ENCODE measurements at places on chromosomes 16 and 17. TPM values are rescaled to one million over a fixed set of nuclear protein-coding genes. Genes with fewer than 3 reads are reported as not detected.

- peaks cover 4% of the 10 kb centered on the region for H3K27me3 ChIP-seq
- DNase-seq: no peak
- no peaks in the 10 kb centered on the region for H3K36me3 ChIP-seq
- H3K4me3 ChIP-seq: no peak overlapping the region
Observed at GRCh38 chr16:2286550-2286949, 18.6 kb upstream of the RNPS1 start.

DNA sequence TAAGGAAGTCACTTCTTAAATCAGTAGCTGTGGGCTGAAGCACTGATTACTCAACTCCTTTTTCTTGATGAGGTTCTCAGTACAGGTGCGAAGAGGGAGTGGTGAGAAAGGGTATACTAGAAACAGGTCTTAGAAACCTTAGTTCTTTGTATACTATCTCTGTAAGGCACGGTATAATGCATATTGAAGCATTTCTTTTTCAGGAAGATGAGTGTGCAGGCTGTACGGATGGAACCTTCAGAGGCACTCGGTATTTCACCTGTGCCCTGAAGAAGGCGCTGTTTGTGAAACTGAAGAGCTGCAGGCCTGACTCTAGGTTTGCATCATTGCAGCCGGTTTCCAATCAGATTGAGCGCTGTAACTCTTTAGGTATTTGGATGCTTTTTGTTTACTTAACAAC is 39.2 kb downstream of the CYLD start:
- H3K4me3 ChIP-seq: no peak overlapping the region
- H3K4me1 ChIP-seq: no peaks in the 10 kb centered on the region
- DNase-seq: no peak
- peaks cover 48% of the 10 kb centered on the region for H3K36me3 ChIP-seq
- H3K27me3 ChIP-seq: no peaks in the 10 kb centered on the region

DNA sequence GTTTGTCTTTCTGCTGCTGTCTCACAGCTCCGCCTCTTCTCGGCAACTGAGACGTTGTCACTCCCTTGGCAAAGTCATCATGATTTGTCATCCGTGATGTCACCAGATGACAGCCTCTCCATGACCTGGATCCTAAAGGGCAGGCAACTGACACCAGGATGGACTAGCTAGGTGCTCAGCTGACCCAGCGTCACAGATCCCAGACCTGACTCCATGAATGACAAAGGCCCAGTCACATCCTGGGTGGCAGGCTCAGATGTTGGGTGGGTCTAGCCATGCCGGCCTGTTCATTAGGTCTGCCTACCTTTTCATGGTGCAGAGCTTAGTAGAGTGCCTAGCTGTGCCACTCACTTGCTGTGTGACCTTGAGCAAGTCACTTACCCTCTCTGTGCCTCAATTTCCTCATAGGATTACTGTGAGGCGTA is 3.8 kb upstream of the TMEM238L start:
- DNase-seq: no peak
- H3K36me3 ChIP-seq: no peaks in the 10 kb centered on the region
- no peaks in the 10 kb centered on the region for H3K27me3 ChIP-seq
- H3K4me3 ChIP-seq: no peak overlapping the region
- no peak overlapping the region for H3K27ac ChIP-seq

GRCh38 chr16:1159973-1160772 is 7.3 kb downstream of the CACNA1H start:
- no peaks in the 10 kb centered on the region for H3K36me3 ChIP-seq
- peaks cover 23% of the 10 kb centered on the region for H3K27me3 ChIP-seq
- H3K4me3 ChIP-seq: no peak overlapping the region
- peak; percentile 90 for DNase-seq
- no peak overlapping the region for H3K27ac ChIP-seq

GRCh38 chr16:15754821-15755534 is 101.8 kb downstream of the MYH11 start:
- H3K36me3 ChIP-seq: no peaks in the 10 kb centered on the region
- DNase-seq: no peak
- no peak overlapping the region for H3K4me3 ChIP-seq
- H3K4me1 ChIP-seq: no peaks in the 10 kb centered on the region

DNA sequence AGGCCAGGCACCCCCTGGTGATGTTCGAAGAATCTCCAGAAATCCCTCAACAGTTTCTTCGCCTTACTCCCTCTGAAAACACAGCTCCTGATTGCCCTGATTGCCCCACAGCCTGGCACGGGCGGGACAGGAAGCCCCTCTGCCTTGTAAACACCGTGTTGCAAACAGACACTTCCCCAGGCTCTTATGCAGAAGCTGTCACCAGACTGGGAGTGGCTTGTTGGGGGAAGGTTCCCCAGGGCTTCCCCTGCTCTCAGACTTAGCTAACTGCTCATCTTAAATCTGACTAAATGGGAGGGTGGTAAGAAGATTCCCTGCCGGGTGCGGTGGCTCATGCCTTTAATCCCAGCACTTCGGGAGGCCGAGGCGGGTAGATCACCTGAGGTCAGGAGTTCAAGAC is 11.2 kb downstream of the PIK3R5 start:
- no peak overlapping the region for H3K27ac ChIP-seq
- H3K4me3 ChIP-seq: no peak overlapping the region
- H3K27me3 ChIP-seq: peaks cover 2% of the 10 kb centered on the region
- no peaks in the 10 kb centered on the region for H3K36me3 ChIP-seq

Gene USP43
- under 0.01 TPM for total RNA-seq

Gene KLHL10
- 0.36 TPM for total RNA-seq

Gene HSF4
- 8.5 TPM for total RNA-seq

Gene SPNS3
- total RNA-seq: not detected

Gene IGFBP4
- total RNA-seq: 801 TPM
